ENCODE measurements at places on chromosomes 1 and 21.
A peak's percentile ranks its signal among the peaks of the same experiment; 100 is the strongest.

DNA sequence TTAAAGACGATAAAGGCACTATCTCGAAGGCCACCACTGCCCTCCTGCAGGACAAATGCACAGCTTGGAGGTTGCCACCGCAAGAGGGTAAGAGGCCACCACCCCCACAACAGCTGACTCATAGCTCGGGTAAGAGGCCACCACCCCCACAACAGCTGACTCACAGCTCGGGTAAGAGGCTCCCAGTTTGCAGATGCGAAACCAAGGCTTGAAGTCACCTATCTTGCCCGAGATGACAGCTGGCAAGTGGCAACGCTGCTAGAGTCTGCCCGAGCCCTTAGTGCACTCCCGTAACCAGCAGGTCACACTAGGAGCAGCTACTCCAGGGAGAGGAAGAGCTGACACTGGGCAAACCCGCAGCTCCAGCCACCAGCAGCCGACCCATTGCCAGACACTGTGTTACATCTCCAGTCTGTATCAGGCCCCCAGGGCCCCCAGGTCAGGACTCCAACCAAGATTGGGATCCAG, 17.1 kb upstream of the SPSB1 start:
- peak; percentile 78 for DNase-seq

DNA sequence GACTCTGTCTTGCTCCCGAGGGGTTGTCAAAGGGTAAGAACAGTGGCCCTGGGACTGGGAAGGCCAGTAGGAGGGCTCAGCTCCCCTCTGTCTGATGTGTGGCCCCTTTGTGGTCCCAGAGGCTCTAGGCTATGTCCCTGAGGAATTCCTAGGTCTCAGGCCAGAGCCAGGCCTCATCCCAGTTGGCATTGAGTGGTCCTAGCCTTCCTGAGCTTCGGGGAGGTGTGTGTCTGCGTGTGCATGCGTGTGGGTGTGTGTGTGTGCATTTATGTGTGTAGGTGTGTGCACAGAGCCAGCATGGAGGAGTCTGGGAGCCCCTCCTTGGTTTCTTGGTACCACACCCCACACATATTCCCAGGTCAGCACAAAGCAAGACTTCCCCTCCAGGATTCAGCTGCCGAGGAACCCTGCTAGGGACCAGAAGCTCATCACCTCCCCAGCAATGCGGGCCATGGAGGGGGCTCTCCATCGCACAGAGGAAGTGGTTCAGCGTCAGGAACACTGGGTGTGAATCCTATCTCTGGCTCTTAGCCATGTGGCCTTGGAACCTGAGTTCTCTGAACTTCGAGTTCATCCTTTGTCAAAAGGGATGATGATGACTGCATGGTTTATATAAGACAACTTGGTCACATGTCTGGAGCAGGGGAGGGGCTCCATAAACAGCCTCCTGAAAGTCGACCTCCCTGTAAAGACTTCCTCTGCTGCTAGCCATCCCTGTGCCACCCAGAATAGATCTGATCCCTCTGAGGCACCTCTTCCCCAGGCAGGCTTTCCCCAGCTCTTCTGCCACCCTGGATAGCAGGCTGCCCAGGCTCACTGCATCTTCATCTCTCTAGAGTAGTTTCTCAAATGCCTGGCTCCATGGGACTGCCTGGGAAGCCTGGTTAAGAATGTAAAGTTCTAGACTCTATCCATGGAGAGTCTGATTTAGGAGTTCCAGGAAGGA, 8.3 kb upstream of the EPS8L3 start:
- no peak for DNase-seq

DNA sequence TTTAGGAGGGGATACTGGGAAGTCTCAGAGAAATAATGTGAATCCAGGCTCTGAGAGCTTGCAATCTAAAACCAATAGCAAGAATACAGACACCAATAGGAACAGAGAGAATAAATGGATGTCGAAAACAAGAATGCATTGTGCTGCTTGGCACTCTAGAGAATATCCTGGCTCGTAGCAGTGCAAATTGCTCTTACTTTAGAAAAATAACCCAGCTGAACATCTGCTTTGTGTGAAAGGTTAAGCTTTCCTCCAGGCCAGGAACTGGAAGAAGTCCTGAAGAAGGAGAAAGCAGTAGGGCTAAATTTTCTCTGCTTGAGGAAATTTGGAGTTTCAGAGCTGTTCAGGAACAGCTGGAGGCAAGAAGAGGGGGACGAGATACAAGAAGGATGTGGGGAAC, 382.3 kb downstream of the HHIPL2 start:
- DNase-seq, result no peak

DNA sequence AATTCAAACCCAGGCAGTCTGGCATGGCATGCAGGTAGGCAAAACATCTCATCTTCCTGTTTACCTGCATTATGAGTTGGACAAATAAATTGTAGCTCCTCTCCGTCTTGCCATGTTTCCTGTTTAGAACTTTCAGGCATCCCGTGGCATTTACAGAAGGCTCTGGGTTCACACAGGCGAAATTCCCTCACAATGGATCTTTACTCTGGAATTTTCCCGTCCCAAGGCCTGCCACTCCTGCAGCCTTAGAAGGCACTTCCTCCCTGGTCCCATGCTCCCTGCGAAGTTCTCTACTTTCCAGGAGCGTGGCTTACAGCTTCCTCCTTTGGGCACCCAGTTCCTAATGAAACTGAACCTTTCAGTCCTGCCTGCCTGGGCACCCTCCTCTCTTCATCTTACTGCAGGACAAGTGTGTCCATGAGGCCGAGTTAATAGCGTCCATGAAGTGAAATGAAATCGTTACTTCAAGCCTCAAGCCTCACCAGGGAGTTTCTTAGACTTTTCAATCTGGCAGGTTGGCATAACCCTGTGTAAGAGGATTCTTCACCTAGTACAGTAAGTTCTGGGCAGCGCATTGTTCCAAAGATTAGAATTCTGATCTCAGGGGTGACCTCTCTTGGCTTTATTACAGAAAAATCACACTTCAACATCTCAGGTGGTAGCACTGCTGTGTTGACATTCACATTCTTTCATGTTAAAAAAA, 36.8 kb upstream of the AHCYL1 start:
- no peak for DNase-seq

DNA sequence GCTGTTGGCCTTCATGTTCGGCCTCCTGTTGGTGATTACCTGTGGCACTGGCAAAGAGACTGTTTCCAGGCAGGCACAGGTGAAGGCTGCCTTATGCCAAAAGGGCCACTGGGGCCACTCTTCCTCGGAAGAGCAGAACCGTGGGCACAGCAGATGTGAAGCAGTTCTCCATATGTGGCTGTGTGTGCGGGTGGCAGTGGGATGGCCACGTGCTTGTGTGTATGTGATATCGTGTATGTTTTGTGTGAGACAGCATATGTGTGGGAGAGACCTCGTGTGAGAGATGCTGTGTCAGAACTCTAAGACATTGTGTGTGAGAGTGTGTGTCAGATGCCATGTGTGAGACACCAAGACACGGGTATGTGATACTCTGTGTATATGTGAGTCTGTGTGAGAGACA, 53.4 kb upstream of the KDM4A start:
- DNase-seq, result no peak

DNA sequence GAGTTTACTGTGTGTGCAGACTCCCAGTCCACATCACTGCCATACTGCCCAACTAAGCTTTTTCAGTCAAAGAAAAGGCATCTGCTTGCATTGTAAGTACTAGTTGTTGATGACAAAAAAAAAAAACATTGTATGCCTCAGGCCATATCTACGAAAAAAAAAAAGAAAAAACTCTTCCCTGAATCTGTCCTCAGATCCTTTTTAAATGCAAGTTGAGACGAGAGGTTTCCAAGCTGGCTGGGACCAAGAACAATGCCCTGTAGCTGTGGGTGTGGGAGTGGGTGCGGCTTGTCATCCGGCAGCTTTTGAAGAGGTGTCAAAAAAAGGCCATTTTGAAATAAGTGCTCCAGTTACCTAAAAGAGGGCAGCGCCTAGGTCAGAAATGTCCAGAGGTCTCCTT, 29.2 kb upstream of the HHAT start:
- no peak for DNase-seq

GRCh38 chr1:62213075-62213914, 18.6 kb downstream of the L1TD1 start:
- DNase-seq, result no peak

DNA sequence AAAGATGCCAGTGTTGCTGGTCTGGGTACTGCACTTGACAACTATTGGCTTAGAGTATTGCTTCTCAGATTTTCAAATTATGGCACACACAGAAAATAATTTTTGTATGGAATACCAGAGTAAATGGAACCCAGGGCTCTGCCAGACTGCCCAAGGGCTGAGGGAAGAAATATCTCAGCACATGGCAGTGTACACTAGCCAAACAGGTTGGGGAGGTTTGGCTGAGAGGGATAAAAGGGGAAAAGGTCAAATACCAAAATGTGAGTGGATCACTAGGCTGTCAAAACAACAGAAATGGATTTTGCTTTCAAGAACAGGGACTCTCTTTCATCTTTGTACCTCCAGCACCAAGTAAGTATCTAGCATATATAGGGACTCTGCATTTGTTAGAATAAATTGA, 3.0 kb upstream of the RGS8 start:
- DNase-seq, result no peak

DNA sequence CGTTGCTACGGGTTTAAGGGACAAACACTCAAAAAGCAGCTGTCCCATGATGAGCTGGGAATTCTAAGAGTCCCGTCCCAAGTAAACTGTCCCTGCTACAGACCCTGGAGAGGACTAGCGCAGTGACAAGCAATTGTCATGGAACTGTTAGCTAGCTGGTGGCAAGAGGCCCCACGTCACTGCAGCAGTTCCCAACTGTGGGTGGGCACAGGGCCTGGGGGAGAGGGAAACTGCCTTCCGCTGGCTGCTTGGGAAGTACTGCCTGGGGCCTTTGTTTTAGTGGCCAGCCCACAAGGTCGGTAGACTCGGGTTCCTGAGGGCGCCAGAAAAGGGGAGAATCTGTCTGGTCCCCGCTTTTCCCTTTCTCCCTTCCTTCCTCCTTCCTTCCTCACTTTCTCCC, 97.4 kb downstream of the LACTBL1 start:
- DNase-seq, result no peak

GRCh38 chr1:176567190-176567794, 104.3 kb downstream of the PAPPA2 start:
- DNase-seq, result no peak

- no peak for DNase-seq
These were observed 175.4 kb downstream of the HIVEP3 start for GRCh38 chr1:41743366-41743765.

DNA sequence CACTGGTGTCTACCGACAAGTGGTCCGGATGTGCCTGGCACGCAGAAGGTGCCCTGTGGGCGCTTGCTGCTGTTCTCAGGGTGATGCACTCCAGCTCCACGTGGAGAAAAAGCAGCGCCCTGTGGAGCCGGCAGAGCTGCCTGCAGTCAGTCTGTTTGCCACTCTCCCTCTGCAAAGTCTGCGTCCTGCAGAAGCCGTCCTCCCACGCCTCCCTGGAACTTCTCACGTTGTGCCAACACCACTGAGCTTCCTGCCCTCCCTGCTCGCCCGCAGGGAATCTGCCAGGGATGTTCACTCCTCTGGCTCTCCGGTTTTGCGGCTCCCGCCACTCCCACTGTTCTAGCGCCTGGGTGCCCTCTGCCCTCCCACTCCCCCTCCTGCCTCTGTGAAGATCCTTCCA, 19.8 kb upstream of the UBXN10 start:
- no peak for DNase-seq

- no peak for DNase-seq
These were observed 185.8 kb downstream of the NRIP1 start for GRCh38 chr21:14878971-14879370.

DNA sequence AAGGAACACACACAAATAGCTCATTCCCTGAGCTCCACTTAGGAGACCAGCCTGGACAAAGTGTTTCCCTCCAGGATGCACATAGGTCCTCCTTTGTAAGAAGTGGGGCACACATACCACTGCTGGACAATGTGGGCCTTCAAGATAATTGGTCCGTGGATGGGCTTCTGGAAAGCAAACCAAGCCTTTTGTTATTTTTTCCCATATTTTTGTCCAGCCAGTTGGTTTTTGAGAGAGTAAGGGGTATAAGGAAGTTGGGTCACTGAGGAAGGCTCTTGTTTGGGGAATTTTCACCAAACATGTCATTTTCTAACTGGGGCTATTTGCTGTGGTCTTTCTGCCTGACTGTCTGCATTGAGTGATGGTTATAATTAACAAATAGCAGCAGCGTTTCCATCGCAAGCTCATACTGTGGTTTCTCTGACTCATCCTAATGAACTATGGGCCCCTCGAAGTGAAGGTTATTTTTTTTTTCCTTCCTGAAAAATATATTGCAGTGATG, 306.3 kb upstream of the DUSP10 start:
- no peak for DNase-seq

DNA sequence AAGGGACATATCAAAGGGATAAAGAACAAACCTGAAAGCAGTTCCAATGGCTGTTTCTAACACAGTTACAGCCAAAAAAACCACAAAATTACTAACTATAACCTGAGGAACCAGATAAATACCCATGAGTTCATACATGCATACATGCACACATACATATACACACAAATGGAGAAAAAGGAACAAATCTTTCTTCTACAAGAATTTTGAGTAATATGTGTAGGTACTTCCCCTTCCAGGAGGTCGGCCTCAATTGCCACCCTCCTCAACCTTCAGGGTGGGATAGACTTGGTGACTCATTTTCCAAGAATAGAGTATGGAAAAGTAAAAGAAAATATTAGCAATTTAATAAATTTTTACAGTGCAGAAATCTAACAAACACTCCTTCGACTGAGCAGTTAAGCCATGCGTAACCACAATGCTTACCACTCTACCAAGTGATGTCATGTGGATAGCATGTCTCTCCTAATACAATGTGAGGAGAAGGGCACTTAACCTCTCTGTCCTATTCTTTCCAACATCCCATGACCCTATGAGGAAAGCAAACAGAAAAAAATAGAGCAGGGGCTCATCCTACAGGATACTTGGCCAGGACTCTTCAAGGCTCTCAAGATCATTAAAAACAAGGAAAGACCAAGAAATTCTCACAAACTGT, 243.0 kb upstream of the RUNX1 start:
- no peak for DNase-seq

DNA sequence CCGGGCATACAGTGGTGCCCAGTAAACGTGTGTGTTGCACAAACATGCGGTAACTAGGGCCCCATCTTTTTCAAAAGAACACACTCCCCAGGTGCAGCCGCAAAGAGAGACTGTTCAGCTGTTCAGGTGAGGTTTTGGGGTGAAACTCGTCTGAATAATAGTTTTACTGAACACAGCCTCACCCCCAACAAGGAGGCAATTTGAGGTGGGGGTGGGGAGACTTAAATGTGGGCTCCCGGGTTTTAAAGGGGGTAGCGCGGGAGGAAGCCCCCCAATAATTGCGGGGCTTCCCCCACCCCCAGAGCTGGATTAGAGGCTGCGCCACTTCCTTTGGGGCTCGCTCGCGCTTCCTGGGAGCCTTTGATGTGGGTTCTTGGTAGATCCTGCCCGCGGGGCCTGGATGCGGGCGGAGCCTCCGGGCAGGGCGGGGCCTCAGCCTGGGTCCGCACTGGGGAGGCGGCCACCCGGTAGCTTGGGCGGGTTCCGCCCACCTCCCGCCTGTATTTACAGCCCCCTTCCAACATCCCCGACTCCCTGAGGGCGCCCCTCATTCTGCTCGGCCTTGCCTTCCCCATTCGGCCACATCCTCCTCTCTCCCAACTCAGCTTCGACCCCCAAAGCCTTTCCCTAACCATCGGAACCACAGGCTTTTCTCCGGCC, 6.4 kb upstream of the EPHA2 start:
- DNase-seq, result peak; percentile 81

Measured in CD4-positive, alpha-beta T cell treated with Interleukin-17A for 4 hours (primary cell).